ENCODE measurements at places on chromosomes 7 and 10. TPM values are rescaled to one million over a fixed set of nuclear protein-coding genes. Genes with fewer than 3 reads are reported as not detected.

PDCD4 gene
- total RNA-seq: 46.7 TPM

CD36 gene
- total RNA-seq: 760 TPM

ZNHIT1 gene
- total RNA-seq: 53.9 TPM

GRCh38 chr7:7792056-7792455, 73.6 kb upstream of the RPA3 start:
- DNase-seq: no peak

- DNase-seq: peak; percentile 18
These were observed 34.5 kb downstream of the ADAP1 start for GRCh38 chr7:919924-920341.

DNA sequence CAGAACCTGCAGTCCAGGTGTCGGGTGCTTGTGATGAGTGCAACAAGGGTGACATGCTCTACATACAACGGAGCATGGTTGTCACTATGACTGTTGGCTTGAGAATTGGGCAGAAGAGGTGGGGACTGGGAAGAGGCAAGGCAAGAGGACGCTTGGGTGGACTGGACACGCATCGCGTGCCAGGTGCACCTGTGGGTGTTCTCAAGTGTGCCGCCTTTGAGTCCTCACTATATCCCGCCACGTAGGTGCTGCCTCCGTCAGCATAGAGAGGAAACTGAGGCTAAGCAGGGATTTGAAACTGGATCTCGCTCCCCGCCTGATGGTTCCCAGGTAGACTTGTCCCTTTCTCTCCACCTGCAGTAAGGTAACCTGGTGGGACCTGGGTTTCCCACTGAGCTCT, 27.2 kb downstream of the CDH23 start:
- no peak for DNase-seq

- no peak for DNase-seq
These were observed 34.6 kb downstream of the ZEB1 start for GRCh38 chr10:31353574-31353973.

- DNase-seq: no peak
These were observed 229.8 kb upstream of the PODXL start for GRCh38 chr7:131786204-131786603.
